ENCODE measurements at places on chromosomes 5 and 9.

DNA sequence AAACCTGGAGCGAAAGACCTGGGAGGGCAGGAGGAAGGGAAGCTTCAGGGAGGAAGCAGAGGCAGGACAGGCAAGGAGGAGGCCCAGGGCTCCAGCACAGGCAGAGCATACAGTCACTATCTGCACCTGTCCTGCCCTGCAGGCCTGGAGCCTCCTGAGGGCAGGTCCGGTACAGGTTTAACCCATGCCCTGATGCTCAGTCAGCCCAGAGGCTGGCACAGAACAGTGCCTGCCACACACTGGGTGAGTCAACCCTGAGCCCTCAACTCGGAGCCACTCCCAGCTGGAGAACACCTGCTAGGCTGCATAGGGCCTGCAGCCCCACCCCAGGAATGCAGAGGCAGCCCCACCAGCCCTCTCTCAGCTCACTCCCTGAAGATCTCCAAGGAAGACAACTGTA is 161.5 kb upstream of the PHYKPL start:
- DNase-seq: no peak

- DNase-seq: no peak
Measured at GRCh38 chr5:131974956-131975726, 29.7 kb upstream of the MEIKIN start.

DNA sequence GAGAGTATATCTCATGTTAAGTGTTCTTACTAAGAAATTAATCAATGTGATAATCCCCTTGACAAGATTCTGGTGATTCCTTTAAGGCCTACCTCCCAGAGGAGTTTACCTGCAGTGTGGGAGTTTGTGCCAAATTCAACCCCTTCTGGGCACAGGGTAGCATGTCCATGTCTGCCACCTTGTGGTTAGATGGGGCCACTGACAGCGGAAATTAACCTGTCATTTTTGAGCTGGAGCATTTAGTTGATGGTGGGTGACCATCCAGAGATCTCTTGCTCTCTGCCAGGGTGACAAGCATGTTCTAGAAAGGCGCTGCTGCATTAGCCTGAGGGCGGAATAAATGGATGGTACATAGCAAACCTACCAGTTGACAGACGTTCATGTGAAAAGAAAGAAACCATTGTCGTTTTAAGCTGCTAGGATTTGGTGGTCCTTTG is 132.2 kb downstream of the FBXO4 start:
- DNase-seq: no peak

DNA sequence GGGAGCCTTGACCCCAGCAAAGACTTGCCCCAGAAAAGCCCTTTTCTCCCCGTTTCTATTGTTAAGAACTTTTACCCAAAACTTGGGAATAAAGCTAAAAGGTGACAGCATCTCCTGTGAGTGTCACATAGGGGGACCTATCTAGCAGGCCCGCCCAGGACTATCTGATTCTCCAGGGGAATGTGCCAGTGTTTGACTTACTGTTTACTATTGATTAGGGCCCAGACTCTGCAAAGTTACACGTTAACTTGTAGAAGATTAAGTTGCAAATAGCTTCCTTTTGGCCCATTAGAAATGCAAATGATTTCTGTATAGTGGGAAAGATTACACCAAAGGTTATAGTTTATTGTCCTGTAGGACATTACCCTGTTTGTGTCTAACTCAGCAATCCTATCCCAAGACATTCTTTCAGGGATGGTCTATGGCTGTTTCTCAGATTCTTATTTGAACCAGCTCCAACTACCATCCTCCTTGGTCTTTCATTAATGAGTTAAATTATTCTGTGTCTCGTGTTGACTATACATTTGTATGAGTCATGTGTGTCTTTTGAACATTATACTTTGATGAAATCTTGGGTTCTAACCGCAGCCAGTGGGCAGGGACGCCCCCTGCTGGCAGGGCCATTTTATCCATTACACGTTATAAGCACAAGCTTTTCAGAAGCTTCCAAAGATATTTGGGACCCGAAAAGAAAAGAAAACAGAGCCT is 60.7 kb downstream of the HRH2 start:
- DNase-seq: no peak

DNA sequence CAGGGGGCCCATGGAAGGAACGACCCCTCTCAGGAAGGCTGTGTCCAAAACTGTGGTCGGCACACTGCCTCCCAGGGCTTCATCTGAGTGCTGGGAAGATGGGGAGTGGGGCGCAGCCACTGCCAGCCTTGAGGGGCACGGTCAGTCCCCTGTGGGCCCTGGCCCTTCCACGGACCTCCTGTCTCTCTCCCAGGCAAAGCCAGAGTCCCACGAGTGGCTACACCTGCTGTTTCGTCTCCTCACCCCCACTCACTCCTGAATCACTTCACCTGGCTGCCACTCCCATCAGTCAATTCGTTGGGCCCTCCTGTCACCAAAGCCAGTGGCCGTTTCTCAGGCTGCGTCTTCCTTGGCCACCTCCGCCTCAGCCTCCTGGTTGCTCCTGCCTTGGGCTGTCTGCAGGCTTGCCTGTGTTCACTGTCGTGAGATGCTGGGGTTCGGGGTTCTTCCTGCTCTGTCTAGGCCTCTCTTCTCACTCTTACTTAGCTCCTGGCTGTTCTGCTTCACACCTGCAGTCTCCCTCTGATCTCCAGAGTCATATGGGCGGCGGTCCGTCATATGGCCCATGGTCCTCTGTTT is 58.8 kb upstream of the RNF130 start:
- DNase-seq: no peak

- DNase-seq: no peak
Measured at GRCh38 chr9:129451669-129452068, 169.2 kb downstream of the C9orf50 start.

- no peak for DNase-seq
Measured at GRCh38 chr9:16921855-16922254, 51.4 kb upstream of the BNC2 start.

- DNase-seq: no peak
Measured at GRCh38 chr5:36096486-36096885, 29.8 kb upstream of the UGT3A2 start.

DNA sequence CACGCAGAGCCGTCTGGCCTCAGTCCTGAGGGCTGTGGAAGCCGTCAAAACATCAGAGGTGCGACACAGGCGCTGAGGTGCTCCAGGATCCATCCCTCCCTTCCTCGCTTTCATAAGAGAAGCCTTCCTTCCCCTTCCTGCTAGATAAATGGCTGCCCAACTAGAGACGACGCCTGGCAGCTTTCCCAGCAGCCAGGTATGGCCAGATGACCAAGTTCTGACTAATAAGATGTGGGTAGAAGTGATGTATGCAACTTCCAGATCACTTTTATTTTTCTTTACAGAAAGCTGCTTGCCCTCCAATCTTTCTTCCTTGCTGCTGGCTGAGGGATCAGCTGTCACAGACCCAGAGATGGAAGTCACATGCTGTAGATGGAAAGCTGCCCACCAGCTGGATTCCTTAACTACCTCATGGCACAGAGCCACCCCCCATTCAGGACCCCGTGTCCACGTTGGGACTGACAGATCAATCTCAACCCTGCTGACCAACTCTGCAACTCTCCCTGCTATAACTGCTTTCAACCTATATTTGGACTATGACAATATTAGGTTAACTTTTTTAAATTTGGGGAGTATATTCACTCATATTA is 8.8 kb downstream of the MAPK9 start:
- no peak for DNase-seq

GRCh38 chr5:71706906-71707305 is 12.2 kb upstream of the CARTPT start:
- no peak for DNase-seq

DNA sequence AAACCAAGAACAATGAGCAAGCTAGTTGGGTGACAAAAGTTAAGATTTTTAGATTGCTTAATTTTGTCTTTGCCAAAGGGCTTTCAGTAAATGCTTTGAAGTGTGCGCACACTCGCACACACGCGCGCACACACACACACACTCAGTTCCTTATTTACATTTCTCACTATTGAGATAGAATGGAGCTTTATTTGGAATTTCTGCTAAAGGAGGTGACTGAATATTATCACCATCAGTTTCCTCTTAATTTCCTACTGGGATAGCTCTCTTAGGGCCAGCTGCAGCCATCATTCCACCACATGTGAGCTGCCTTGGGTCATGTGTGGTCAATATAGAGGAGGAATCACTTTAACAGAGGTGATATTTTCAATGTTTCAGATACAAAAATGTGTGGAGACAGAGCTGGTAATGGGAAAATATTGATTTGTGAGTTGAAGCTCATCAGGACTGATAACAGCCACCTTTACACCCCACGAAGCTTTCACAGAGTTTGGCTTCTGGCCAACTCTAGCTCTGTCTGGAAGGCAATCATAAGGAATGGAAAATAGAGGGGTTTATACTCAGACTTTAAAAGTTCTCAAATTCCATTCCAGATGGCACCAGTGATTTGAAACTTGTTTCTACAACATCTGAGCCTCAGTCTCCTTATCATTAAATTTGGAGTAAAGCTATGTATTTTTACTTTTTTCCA is 99.9 kb downstream of the MACIR start:
- DNase-seq: no peak

DNA sequence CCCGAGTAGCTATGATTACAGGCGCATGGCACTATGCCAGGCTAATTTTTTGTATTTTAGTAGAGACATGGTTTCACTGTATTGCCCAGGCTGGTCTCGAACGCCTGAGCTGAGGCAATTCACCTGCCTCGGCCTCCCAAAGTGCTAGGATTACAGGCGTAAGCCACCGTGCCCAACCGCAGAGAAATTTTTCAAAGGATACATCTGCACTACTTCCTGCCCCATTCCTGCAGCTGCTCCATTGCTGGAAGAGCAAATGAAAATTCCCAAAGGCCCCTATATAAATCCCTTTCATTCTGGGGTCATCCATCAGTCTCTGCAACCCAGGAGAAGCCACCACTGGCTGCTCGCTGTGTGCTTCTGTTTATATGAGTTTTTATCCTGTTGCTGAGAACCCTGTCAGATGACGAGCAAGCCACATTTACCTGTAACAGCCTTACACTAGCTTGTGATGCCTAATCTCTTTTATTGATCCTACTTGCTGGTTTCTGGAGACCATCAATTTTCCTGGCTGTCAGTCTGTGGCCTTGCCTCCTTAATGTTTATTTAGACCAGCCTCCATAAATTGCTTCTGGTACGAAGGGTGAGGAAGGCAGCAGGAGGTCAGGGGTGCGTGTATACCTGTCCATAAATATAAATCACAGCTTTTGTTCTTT is 925.3 kb downstream of the TLE4 start:
- no peak for DNase-seq

GRCh38 chr9:82895822-82896110 is 167.2 kb downstream of the RASEF start:
- DNase-seq: no peak

DNA sequence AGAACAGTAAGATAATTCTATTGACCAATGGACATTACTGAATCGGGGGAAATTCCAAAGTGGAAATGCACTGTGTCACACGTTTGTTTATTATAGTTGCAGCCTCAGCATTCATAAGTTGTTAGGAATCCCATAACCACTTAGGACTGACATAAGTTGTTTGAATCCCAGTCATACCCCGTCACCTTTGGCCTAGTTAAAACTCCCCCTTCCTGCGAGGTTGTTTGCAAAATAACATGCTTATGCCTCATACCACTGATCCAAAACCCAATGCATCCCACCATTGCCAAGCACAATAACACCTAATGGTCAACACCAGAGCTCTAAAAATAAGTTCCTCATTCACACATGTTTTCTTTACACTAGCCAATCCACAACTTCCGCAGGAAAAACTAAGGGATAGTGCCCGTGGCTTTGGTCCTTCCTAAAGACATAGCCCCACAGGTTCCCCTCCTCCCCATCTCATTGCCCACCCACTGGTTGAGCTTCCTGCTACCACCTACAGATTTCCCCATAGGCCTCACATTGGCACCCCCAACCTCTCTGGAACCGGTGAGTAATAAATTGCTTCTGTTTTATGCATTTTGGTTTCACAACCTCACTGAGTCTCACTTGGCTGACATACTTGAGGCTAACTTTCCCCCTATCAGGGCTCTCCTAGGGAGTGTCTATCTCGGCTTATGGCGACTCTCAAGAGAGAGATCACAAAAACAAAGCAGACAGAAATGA is 42.3 kb upstream of the MUSK start:
- DNase-seq: no peak

- DNase-seq: no peak
Measured at GRCh38 chr9:78462611-78463010, 165.7 kb downstream of the PSAT1 start.

- DNase-seq: no peak
Measured at GRCh38 chr5:122192497-122193496, 63.5 kb downstream of the ZNF474 start.

- no peak for DNase-seq
Measured at GRCh38 chr9:101848485-101848919, 110.1 kb upstream of the GRIN3A start.

DNA sequence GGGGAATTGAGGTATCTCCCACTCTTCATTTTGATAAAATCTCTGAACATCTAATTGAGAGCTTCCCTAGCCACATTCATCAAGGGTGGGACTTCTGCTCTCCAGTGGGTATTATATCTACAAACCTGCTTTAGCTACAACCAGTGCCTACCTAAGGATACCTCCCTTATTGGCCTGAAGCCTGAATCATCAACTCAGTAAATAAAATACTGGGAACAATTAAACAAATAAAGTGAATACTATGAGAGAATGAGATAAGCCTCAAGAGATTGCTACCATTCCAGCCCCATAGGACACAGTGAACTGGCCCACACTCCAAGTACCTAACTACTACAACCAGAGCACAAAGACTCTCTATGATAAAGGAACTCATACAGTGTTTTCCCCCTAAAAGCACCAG is 47.4 kb upstream of the IL12B start:
- DNase-seq: no peak

- DNase-seq: no peak
Measured at GRCh38 chr9:85715587-85715986, 26.2 kb downstream of the AGTPBP1 start.

- DNase-seq: no peak
Measured at GRCh38 chr9:106892632-106893031, 29.7 kb downstream of the ZNF462 start.

- no peak for DNase-seq
Measured at GRCh38 chr9:76419782-76420380, 25.7 kb upstream of the RFK start.

DNA sequence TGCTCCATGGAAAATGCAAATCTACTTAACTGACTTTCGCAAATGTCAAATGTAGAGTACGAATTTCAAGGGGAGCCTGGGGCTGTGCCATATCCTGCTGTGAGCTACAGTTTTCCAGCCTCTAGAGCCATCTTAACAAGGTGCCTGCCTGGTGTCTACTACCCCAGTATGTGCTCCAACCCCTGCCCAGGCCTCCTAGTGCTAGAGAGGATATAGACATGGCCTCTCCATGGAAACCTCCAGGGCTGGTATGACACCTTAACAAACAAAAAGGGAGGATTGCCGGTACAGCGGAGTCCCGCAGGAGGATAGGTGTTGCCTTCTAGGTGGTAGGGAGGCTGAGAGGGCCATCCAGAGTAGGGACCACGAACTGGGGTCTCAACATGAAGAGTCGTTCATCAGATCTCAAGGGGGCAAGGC is 13.6 kb upstream of the IL3 start:
- no peak for DNase-seq

All from hypothalamus (tissue), 51 donors.